ENCODE measurements at places on chromosomes 12 and 14.

- H3K36me3 ChIP-seq: no peaks in the 10 kb centered on the region
- DNase-seq: peak; percentile 34
- H3K4me1 ChIP-seq: no peaks in the 10 kb centered on the region
- no peak overlapping the region for H3K4me3 ChIP-seq
Measured at GRCh38 chr14:61609191-61609843, 86.0 kb upstream of the HIF1A start.

GRCh38 chr14:102461490-102462338 lies 47.9 kb downstream of the ANKRD9 start:
- H3K27ac ChIP-seq: no peak overlapping the region
- no peaks in the 10 kb centered on the region for H3K4me1 ChIP-seq
- peaks cover 3% of the 10 kb centered on the region for H3K36me3 ChIP-seq
- H3K4me3 ChIP-seq: no peak overlapping the region
- H3K27me3 ChIP-seq: no peaks in the 10 kb centered on the region

- no peaks in the 10 kb centered on the region for H3K27me3 ChIP-seq
- H3K4me3 ChIP-seq: no peak overlapping the region
Measured at GRCh38 chr14:33972583-33973081, 21.8 kb upstream of the EGLN3 start.

- no peak overlapping the region for H3K4me3 ChIP-seq
- no peak for DNase-seq
- no peaks in the 10 kb centered on the region for H3K27me3 ChIP-seq
- H3K4me1 ChIP-seq: peaks cover 14% of the 10 kb centered on the region
- no peaks in the 10 kb centered on the region for H3K36me3 ChIP-seq
Measured at GRCh38 chr12:1497161-1497560, 97.2 kb downstream of the FBXL14 start.

DNA sequence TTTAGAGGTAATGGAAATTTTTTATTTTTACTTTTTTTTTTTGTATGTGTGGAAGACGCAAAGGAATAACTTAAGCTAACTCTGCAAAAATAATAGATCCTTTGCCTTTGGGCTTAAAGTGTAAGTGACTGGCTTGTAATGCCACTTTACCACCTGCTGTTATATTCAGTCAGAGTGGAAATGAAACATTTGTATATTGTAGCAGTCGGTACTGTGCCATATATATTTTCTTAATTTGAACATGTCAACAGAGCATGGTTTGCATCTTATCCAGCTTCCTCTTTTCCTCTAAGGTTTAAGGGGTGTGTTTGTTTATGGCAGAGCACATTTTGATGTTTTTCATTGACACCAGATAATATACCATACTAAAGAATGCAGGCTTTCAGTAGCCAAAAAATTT lies 176.6 kb downstream of the TRHDE start:
- H3K27me3 ChIP-seq: no peaks in the 10 kb centered on the region
- H3K36me3 ChIP-seq: no peaks in the 10 kb centered on the region
- H3K27ac ChIP-seq: no peak overlapping the region
- no peak for DNase-seq
- no peak overlapping the region for H3K4me3 ChIP-seq
- no peaks in the 10 kb centered on the region for H3K4me1 ChIP-seq

Data from PC-9 (cell line).